Breast epithelium (tissue), 4 donors: ENCODE measurements at places on chromosomes 2 and 18. TPM values are rescaled to one million over a fixed set of nuclear protein-coding genes. Genes with fewer than 3 reads are reported as not detected.

DNA sequence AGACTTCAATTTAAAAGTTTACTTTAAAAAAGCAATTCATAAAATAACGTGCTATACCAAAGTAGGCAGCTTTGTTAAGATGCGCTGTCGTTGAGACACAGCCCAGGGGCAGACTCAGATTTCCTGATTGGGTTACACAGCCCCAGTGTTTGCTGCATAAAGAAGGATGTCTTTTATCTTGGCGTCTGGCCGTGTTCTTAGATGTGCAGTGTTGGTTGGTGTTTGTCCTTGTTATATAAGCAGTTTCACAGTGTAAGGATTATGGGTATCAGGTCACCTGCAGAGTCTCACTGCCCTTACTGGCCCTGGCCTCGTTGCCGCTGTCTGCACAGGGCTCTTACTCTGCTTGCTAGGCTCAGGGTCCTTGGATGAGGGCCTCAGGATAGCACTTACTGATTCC is 108.5 kb downstream of the WDSUB1 start:
- no peak overlapping the region for H3K4me3 ChIP-seq
- H3K27me3 ChIP-seq, result no peaks in the 10 kb centered on the region
- H3K27ac ChIP-seq, result no peak overlapping the region
- no peak for DNase-seq
- no peaks in the 10 kb centered on the region for H3K4me1 ChIP-seq

DNA sequence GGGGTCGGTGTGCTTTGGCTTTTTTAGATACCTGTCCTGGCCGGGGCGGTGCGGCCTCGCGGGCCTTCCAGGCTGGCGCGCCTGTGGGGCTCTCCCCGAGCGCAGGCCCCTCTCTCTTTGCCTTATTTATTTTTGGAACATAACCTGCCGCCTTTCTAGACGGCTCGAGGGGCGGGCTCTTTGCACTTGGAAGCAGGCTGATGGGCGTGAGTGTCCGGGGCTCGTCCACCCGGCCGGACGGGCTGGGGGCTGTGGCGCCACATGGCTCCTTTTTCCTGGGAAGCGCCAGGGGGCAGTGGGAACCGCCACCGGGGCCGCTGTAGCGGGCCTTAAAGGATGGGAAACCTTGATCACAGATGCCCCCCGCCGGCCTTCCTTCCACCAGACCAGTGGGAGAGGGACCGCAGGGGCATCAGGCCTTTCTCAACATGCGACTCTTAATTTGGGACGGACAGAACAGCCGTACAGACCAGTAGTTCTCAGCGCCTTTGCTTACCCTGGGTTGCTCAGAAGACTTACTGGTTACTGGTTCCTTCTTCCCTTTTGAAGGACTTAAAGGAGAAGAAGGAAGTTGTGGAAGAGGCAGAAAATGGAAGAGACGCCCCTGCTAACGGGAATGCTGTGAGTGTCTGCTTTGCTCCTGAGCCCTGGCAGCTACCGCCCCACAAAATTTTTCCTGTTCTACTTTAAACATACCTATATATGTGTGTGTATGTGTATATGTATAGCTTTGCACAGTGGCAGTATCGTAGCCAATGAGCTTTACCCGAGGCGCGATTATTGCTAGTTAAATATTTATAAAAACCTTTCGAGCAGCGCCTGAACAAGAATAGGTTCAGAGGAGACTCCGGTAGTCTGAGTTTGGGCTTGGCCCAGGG is 2.7 kb downstream of the PTMA start:
- H3K27me3 ChIP-seq, result no peaks in the 10 kb centered on the region
- DNase-seq, result no peak
- peak overlapping the region; percentile 100 for H3K4me3 ChIP-seq
- peak overlapping the region; percentile 100 for H3K27ac ChIP-seq
- H3K4me1 ChIP-seq, result peaks cover 13% of the 10 kb centered on the region

- H3K36me3 ChIP-seq, result no peaks in the 10 kb centered on the region
- H3K4me3 ChIP-seq, result no peak overlapping the region
- H3K27ac ChIP-seq, result no peak overlapping the region
- DNase-seq, result no peak
- peaks cover 6% of the 10 kb centered on the region for H3K27me3 ChIP-seq
- no peaks in the 10 kb centered on the region for H3K4me1 ChIP-seq
These were observed 4.4 kb downstream of the ANKRD29 start for GRCh38 chr18:23658285-23658684.

GRCh38 chr2:110105608-110106467 is 9.8 kb downstream of the MALL start:
- H3K27ac ChIP-seq, result peak overlapping the region; percentile 83
- H3K27me3 ChIP-seq, result no peaks in the 10 kb centered on the region
- no peaks in the 10 kb centered on the region for H3K36me3 ChIP-seq
- H3K4me1 ChIP-seq, result peaks cover 5% of the 10 kb centered on the region

DNA sequence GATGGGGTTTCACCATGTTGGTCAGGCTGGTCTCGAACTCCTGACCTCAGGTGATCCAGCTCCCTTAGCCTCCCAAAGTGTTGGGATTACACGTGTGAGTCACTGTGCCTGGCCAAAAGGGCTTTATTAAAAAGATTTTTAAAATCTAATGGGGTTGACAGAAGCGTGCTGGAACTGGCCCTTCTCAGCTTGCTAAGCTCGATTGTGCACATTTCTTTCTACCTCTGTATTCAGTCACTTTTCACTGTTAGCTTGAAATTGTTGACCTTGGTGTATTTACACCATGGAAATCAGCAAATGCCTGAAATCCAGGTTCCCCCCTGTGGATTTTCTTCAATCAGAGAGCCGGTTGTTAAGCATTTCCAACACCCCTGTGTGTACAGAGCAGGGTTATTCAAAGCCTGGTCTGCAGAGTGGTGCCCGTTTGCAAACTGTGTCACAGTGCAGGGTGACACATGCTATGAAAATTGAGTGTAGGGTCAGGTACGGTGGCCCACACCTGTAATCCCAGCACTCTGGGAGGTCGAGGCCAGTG is 140.2 kb downstream of the TGIF1 start:
- no peak overlapping the region for H3K27ac ChIP-seq
- DNase-seq, result no peak
- H3K27me3 ChIP-seq, result no peaks in the 10 kb centered on the region
- H3K4me1 ChIP-seq, result peaks cover 13% of the 10 kb centered on the region
- no peaks in the 10 kb centered on the region for H3K36me3 ChIP-seq

DNA sequence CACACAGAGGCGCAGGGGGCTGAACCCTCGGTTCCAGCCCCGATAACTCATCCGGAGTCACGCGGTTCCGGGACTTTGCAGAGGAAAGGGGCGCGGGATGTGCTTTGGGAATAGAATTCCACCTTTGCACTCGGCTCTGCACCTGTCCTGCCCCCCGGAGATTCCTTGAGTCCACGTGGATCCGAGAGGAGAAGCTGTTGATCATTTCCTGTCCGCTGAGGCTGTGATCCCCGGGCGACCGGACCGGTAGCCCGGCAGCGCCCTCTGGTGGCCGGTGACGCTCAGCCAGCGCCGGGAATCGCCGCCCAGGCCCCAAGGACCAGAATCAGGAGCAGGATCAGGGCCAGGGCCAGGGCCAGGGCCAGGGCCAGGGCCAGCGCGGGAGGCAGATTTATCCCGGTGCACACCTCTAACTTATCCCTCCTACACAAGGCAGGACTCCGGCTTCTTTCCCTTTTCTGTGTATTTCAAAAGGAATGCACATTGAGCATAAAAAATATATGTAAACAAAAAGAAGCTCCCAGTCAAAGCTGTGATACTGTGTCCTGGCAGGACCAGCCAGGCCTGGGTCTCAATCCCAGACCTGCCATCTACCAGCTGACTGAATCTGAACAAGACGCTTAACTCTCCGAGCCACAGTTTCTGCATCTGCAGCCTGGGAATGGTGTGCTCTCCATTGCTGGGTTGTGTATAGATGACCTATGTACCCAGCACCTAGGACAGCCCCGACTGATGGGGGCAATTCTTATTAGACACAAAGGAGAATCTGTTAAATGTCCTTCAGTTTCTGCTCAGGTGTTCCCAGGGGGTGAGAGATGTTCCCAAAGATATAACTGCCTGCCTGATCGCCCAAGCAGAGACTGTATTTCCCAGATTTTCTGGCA is 8.5 kb upstream of the SPATA3 start:
- H3K4me1 ChIP-seq, result no peaks in the 10 kb centered on the region
- DNase-seq, result peak; percentile 56
- H3K4me3 ChIP-seq, result peak overlapping the region; percentile 70
- no peaks in the 10 kb centered on the region for H3K27me3 ChIP-seq
- H3K27ac ChIP-seq, result no peak overlapping the region

DNA sequence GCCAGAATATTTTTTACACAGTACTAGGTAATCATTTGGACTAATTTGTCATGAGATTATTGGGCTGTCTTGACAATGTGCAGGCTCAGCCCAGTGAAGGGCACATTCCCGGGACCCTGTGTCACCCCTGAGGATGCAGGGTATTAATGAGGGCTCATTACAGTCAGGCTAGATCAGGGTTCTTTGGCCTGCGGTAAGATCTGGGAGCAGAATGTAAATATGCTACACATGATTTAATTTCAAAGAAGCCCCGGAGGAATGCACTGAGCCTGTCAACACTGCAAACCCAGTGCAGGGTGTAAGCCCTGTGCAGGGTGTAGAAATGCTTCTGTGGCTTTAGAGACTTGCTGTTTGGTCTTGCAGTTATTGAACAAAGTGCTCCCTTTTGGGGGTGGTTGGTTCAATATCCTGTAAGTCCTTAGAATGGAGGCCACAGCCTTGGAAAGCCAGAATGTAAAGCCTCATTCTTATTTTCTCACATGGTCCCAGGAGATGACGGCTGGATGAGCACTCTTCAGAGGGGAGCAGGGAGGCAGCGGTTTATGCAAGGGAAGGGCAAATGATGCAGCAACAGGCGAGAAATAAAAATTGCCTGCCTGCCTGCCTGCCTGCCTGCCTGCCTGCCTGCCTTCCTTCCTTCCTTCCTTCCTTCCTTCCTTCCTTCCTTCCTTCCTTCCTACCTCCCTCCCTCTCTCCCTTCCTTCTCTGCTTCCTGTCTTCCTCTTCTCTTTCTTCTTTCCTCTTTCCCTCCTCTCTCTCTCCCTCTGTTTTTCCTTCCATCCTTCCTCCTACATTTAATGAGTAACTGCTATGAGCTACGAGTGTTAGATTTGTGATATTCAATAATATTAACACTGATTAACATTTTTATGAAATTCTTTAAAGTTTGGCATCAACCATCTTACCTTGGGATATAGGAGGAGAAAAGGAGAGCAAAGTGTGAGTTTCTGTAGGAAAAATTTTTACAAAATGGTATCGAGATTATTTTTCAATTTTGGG is 148.8 kb downstream of the VAPA start:
- no peak for DNase-seq
- no peak overlapping the region for H3K4me3 ChIP-seq
- H3K4me1 ChIP-seq, result peaks cover 11% of the 10 kb centered on the region
- no peaks in the 10 kb centered on the region for H3K27me3 ChIP-seq

Gene RAD51AP2
- under 0.01 TPM for total RNA-seq

Gene GALNT13
- 0.33 TPM for total RNA-seq
